ENCODE measurements at places on chromosomes 4 and X. TPM values are rescaled to one million over a fixed set of nuclear protein-coding genes. Genes with fewer than 3 reads are reported as not detected.

GRCh38 chr4:19254486-19254885 is 997.2 kb upstream of the SLIT2 start:
- no peak overlapping the region for H3K27ac ChIP-seq
- no peaks in the 10 kb centered on the region for H3K27me3 ChIP-seq
- no peak overlapping the region for H3K4me3 ChIP-seq
- peak; percentile 34 for DNase-seq

- no peak overlapping the region for H3K4me3 ChIP-seq
- no peaks in the 10 kb centered on the region for H3K27me3 ChIP-seq
- no peaks in the 10 kb centered on the region for H3K4me1 ChIP-seq
Observed at GRCh38 chr4:162700358-162700757, 466.3 kb downstream of the NAF1 start.

DNA sequence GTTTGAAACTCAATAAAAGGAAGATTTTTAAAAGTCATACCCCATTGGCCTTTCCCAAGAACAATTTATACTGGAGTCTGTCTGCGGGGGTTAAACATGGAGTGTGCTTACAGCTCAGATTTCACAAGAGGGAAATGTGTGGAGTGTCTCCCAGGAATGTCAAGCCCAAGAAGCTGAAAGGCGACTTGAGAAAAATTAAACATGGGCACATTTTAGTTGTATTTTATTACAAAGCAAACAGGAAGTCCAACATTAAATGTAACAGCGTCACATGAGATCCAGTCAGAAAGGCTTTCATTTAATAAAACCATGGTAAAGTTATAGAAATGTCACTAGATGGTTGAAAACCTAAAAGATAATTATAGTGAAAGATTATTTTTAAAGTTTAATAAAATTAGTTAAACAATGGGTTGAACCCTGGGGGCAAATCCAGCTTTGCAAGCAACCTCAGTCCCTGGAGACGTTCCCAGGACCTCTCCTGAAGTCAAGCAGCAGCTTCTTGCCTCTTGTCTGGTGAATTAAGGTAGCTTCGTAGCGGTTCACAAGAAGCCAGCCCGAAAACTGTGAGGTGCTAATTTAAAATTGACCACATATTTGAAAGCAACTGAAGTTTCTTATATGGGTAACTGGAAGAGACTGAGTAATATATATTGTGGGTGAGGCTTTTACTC is 168.4 kb upstream of the EDNRA start:
- H3K4me3 ChIP-seq = no peak overlapping the region
- DNase-seq = no peak
- no peaks in the 10 kb centered on the region for H3K4me1 ChIP-seq

DNA sequence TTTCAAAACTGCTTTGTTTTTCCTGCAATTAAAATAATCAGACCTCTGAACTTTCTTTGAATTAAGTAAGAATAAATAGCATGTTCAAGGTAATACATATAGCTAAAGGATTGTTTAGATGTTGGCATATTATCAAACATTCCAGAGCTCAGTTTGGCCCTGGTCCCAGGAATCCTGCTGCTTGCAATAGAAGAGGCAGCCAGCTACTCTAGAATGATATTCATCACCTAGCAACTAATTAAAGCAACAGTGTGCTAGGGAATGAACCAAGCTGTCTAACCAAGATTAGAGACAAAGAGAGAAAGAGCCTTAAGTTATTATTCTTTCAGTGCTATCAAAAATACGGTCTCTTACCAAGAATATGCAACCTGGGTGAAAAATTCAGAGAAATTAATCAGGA is 460.9 kb downstream of the GABRG1 start:
- DNase-seq = peak; percentile 79
- no peaks in the 10 kb centered on the region for H3K36me3 ChIP-seq
- H3K27me3 ChIP-seq = peaks cover 2% of the 10 kb centered on the region
- no peak overlapping the region for H3K27ac ChIP-seq
- H3K4me1 ChIP-seq = no peaks in the 10 kb centered on the region
- no peak overlapping the region for H3K4me3 ChIP-seq

GRCh38 chr4:115213716-115214115 is 100.3 kb upstream of the NDST4 start:
- H3K36me3 ChIP-seq = no peaks in the 10 kb centered on the region
- no peak overlapping the region for H3K4me3 ChIP-seq
- H3K27ac ChIP-seq = no peak overlapping the region
- no peaks in the 10 kb centered on the region for H3K27me3 ChIP-seq
- no peak for DNase-seq

Gene PRSS12
- 26.7 TPM for total RNA-seq

GRCh38 chrX:49840679-49841078 is 11.6 kb downstream of the PAGE4 start:
- H3K27ac ChIP-seq = no peak overlapping the region
- H3K27me3 ChIP-seq = peaks cover 2% of the 10 kb centered on the region

Data from spinal cord (tissue), 10 donors.